CD4-positive, alpha-beta T cell treated with Interleukin-4 for 1 hour (primary cell): ENCODE measurements at places on chromosomes 2 and 18.

- peak; percentile 61 for DNase-seq
Observed at GRCh38 chr2:10124538-10125045, 2.1 kb downstream of the RRM2 start.

DNA sequence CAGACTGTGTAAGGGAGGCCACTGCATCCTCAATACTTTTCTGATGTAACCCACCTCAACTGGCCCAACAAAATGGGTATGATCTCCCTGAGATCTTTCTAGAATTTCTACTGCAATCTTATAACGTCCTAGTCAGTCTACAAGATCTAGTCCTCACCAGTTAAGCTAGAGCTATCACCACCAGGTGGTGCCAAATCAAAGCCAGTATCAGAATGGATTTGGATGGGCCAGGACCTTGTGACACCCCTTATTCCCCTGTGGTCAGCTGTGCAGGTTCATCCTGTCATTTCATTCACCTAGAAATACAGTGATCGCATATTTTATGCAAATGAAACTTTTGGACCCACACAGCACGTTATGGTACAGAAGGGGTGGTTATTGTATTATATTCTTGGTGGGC lies 90.3 kb downstream of the OLA1 start:
- DNase-seq: no peak

GRCh38 chr18:24112874-24113615 lies 25.8 kb upstream of the CABYR start:
- no peak for DNase-seq

DNA sequence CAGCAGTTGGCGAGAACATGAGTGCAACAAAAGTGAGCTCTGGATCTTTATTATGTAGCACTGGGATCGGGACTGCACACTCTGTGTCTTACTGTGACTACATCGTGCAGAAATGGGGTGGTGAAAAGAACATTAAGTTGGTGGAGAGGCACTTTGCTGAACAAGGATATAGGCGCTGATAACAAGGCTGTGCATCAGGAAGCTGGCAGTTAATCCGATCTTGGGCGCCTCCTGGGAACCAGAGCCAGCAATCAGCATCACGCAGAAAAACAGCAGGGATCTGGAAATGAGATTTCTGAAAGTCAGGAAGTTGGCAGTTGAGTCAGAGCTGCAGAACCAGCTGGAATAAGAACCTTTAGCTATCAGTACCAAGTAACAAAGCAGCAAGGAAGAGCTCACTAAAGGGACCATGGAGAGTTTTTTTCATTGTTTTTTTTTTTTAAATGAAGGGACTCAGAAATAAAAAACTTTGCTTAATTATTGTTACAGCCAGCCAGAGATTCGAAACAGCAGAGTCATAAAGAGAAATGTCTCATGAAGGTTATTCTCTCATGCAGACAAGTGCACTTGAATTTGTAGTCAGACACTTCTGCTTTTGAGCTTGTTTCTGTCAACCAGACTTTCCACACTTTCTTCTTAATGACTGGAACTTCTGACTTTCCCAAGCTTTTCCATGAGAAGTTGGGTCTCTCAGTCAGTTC lies 22.8 kb upstream of the MYO3B start:
- no peak for DNase-seq

- no peak for DNase-seq
Observed at GRCh38 chr2:188534875-188535274, 243.2 kb downstream of the GULP1 start.

GRCh38 chr18:63646936-63647335 lies 2.9 kb upstream of the SERPINB4 start:
- DNase-seq: no peak

DNA sequence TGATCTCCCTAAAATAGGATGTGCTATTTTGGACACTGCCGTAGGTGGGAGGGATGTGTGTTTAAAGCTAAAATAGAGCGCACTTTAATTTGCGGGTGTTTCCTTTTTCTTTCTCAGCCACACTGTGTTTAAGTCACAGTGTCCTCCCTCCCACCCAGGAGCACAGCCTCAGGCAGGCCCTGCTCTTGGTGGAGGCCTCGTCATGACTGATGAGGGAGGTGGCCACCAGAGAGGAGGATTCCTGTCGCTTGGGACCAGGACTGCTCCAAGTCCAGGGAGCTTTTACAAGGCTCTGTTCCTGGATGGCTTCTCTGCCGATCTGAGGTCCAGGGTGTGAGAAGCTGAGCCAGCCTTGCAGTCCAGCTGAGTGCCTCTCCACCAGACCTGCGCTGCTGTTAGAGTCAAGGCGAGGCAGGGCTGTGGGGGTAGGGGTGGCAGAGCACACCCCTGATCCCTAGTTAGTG lies 33.5 kb downstream of the INPP4A start:
- no peak for DNase-seq

- DNase-seq: peak; percentile 73
Observed at GRCh38 chr18:62420513-62421209, 95.6 kb downstream of the TNFRSF11A start.

GRCh38 chr2:240465765-240466578 lies 30.5 kb downstream of the GPC1 start:
- DNase-seq: no peak

DNA sequence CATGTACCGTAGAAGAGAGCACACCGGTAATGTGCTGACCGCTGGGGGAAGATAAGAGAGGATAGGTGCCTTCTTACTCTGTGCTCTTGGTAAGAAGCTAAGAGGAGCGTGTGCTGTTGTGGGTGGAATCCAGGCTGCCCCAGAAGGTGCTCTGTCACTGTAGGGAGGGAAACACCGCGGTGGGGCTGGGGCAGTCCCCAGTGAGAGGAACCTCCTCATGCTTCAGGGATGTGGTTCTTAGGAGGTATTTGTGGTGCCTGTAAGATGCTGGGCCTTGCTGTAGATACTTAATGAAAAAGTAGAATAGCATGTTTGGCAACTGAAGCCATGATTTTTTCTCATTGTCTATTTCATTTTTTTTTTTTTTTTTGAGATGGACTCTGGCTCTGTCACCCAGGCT lies 1.1 kb downstream of the COLEC11 start:
- DNase-seq: no peak

- no peak for DNase-seq
Observed at GRCh38 chr2:241925277-241925676, 55.7 kb downstream of the RTP5 start.

DNA sequence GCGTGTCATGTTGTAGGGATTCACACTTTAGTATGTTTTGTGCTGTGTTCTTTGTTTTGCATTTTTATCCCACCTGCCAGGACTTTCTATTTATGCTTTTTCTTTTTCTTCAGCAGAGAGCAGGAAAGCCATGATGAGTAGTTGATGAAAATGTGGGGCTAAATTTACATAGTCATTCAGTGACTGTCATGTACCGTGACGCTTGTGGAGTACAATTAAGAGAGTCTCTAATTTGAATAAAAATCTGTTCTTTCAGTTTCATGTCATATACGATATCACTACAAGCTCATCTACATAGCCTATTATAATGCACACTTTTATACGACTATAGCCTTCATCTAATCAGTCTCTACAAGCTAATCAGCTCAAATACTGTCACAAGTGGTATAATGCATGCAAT lies 112.7 kb upstream of the SPATS2L start:
- DNase-seq: no peak

GRCh38 chr2:12588986-12589385 lies 127.8 kb upstream of the TRIB2 start:
- no peak for DNase-seq
